Ureter (tissue), 1 donor: ENCODE measurements at places on chromosomes 13 and 19. TPM values are rescaled to one million over a fixed set of nuclear protein-coding genes. Genes with fewer than 3 reads are reported as not detected.

CCL25 gene
- not detected for total RNA-seq

FUT1 gene
- total RNA-seq, result 5.0 TPM

KLK11 gene
- total RNA-seq, result 1.0 TPM

ATP4A gene
- not detected for total RNA-seq

KANK2 gene
- total RNA-seq, result 170 TPM

ZNF549 gene
- total RNA-seq, result 12.2 TPM

PGLYRP2 gene
- 0.34 TPM for total RNA-seq

TRAPPC5 gene
- 80.8 TPM for total RNA-seq

LGI4 gene
- 15.5 TPM for total RNA-seq

OSCAR gene
- 1.7 TPM for total RNA-seq

TLE6 gene
- 3.6 TPM for total RNA-seq

NLRP5 gene
- not detected for total RNA-seq

SPACA4 gene
- total RNA-seq, result not detected

RNF17 gene
- not detected for total RNA-seq

ZFR2 gene
- 0.91 TPM for total RNA-seq

JAK3 gene
- total RNA-seq, result 16.8 TPM

VSIG10L gene
- 2.1 TPM for total RNA-seq

DLL3 gene
- total RNA-seq, result not detected

FLT3LG gene
- total RNA-seq, result 12.7 TPM

RAB3A gene
- total RNA-seq, result 6.1 TPM
